Progenitor cell of endocrine pancreas (in vitro differentiated cells): ENCODE measurements at places on chromosomes 7 and 10. TPM values are rescaled to one million over a fixed set of nuclear protein-coding genes. Genes with fewer than 3 reads are reported as not detected.

DNA sequence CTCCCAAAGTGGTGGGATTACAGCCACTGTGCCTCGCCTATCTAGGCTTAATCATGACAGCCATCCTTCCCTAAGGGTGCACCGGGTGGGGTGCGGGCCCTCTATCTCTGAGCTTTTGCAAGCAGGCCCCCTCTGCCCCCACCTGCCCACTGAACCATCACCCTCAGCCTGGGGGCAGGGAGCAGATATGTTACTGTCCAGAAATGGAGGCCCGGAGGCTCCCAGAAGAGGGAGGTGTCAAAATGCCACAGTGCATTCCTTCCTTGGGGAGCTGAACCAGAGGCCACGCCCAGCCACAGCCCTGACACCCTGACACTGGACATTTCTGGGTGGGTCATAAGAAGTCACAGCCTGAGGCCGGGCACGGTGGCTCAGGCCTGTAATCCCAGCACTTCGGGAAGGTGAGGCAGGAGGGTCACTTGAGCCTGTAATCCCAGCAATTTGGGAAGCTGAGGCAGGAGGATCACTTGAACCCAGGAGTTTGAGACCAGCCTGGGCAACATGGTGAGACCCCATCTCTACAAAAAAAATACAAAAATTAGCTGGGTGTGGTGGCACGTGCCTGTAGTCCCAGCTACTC, 129.8 kb upstream of the TNRC18 start:
- no peak for DNase-seq
- H3K27me3 ChIP-seq = peaks cover 3% of the 10 kb centered on the region
- no peak overlapping the region for H3K4me3 ChIP-seq
- H3K36me3 ChIP-seq = no peaks in the 10 kb centered on the region

DNA sequence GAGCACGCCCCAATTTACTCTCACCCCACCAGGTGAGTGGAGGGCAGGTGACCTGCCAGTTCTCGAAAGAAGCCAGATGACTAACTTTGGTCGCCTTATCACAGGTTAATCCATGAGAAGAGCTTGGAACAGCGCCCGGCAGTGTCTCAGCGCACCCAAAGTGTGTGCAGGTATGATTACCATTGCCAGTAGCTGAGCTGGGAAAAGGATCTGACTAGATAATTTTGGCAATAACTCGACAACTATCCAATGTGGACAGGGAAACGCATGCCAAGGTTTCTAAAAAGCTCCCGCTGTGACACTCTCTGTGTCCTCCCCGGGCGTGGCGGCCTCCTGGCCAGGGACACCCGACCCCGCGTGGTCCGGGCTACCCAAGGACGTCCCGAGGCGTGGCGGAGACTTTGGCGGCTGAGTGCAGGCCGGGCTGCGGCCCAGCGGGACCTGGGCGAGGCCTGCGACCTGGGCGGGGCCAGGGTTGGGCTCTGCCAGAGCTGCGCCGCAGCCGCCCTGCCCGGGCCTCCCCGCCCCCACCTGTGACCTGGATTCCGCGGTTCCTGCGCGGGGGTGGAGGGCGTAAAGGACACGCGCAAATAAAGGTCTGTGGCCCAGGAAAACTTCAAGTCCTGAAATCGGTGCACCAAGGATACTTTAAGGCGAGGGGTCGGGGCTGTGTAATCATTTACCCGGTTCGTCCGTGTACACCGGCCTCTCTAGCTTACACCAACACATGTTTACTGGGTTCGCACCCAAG, 13.7 kb upstream of the WAPL start:
- H3K27me3 ChIP-seq = peaks cover 39% of the 10 kb centered on the region
- no peaks in the 10 kb centered on the region for H3K4me1 ChIP-seq
- H3K36me3 ChIP-seq = no peaks in the 10 kb centered on the region

GRCh38 chr7:78055599-78055998, 257.0 kb downstream of the PHTF2 start:
- H3K4me1 ChIP-seq = peaks cover 23% of the 10 kb centered on the region
- DNase-seq = no peak
- H3K27me3 ChIP-seq = no peaks in the 10 kb centered on the region
- peak overlapping the region; percentile 19 for H3K4me3 ChIP-seq

- H3K4me3 ChIP-seq = no peak overlapping the region
- no peaks in the 10 kb centered on the region for H3K27me3 ChIP-seq
- no peaks in the 10 kb centered on the region for H3K36me3 ChIP-seq
Measured at GRCh38 chr10:70253878-70254765, 20.9 kb upstream of the PPA1 start.

GRCh38 chr10:131477457-131478121, 166.1 kb upstream of the TCERG1L start:
- DNase-seq = no peak
- peaks cover 5% of the 10 kb centered on the region for H3K27me3 ChIP-seq
- H3K4me3 ChIP-seq = peak overlapping the region; percentile 5
- H3K36me3 ChIP-seq = no peaks in the 10 kb centered on the region
- peak overlapping the region; percentile 43 for H3K27ac ChIP-seq

DNA sequence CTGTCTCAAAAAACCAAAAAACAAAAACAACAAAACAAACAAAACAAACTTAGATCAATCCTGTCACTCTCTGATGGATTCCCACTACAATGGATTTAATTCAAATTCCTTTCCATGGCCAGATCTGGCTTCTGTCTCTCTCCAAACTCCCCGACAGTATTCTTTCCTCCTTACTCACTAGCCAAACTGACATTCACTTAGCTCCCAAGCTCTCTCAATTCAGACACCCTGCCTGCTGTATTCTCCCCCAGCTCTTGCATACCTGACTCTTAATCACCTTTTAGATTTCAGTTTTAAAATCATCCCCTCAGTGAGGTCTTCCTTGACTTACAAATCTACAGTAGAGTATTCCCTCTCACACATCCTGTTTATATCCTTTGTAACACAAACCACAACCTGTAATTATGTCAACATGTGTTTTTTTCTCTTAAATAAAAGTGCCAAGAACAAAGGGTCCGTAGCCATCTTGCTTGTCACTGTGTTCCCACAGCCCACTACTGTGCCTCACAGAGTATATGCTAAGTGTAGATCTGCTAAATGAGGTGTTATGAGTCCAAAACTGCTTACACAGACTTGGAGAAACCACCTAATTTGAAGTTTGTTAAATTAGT, 14.4 kb downstream of the HERPUD2 start:
- DNase-seq = no peak
- peaks cover 19% of the 10 kb centered on the region for H3K36me3 ChIP-seq
- H3K27ac ChIP-seq = no peak overlapping the region
- H3K4me1 ChIP-seq = no peaks in the 10 kb centered on the region
- H3K27me3 ChIP-seq = no peaks in the 10 kb centered on the region

DNA sequence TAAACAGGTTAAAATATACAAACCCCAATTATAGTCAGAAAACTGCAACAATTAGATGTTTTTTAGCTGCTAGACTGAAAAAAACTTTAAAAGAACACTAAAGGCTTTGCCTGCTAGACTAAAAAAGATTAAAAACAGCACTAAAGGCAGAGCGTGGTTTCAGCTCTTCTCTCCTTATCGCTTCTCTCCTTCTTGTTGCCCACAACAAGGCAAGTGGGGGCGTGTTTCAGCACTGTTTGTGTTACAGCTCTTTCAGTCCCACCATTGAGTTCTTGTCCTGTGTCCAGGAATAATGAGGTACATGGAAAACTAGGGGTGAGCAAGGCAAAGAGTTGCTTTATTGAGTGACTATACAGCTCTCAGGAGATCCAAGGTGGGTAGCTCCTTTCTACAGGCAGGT, 112.3 kb downstream of the HPSE2 start:
- no peak overlapping the region for H3K4me3 ChIP-seq
- no peaks in the 10 kb centered on the region for H3K4me1 ChIP-seq
- no peaks in the 10 kb centered on the region for H3K27me3 ChIP-seq
- no peak for DNase-seq
- no peak overlapping the region for H3K27ac ChIP-seq

GRCh38 chr7:151677581-151678226, 158.0 kb upstream of the RHEB start:
- peaks cover 24% of the 10 kb centered on the region for H3K27me3 ChIP-seq

- H3K4me1 ChIP-seq = no peaks in the 10 kb centered on the region
- H3K27ac ChIP-seq = no peak overlapping the region
- no peak for DNase-seq
- no peaks in the 10 kb centered on the region for H3K36me3 ChIP-seq
Measured at GRCh38 chr7:123393623-123394022, 140.8 kb downstream of the IQUB start.

DNA sequence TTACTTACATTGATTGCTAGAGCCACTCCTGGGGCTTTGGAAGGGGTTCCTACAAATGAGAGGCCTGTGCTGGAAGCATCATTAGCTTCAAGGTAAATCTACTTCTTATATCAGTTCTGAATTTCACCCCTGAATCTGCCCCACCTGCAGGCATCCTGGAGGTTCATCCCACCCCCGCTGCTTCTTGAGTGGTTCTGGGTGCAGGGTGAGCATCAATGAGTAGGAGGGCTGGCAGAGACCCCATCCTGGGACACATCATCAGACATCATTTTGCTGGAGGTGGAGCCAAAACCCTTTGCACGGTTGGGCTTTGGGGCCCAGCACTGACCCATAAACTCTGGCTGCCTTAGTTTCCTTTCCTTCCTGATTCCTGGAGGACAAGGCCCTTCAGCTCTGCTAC, 143.7 kb downstream of the PTPN20 start:
- H3K36me3 ChIP-seq = no peaks in the 10 kb centered on the region
- H3K4me1 ChIP-seq = no peaks in the 10 kb centered on the region
- no peak overlapping the region for H3K27ac ChIP-seq
- no peak overlapping the region for H3K4me3 ChIP-seq
- DNase-seq = no peak

DNA sequence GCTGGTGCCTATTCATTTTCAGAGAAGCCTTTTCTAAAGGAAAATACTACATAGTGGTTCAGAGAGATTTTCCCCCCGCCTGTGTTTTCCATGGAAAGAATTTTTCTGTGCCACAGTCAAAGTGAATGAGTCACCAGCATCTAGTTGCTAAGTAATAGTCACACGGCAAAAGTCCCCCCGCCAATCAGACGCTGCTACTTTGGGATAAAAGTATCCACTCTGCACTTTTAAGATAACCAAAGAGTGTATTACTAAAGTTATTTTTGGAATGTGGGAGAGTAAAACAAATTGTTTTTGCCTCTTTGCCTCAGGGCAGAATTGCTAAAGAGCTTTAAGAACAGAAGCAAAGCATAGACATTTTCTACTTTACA, 23.5 kb downstream of the ABLIM1 start:
- H3K4me3 ChIP-seq = no peak overlapping the region

DNA sequence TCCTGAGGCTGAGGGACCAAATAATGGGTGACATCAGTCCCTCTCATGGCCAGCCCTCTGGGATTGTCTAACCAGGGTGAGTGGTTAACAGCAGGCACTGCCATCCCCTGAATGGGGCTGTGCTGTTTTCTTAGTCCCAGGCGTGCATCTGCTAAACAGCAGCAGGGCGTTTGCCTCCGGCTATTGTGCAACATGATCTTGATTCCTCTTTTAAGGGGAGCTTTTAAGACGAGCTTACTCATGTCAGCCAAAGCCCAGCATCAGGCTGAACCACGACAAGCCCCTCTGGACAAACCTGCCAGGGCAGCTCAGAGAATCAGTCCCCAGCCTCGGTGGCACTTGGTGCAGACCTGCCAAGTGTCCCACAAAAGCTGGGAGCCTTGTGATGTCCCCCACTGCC, 16.2 kb upstream of the IGFBP3 start:
- H3K27ac ChIP-seq = no peak overlapping the region
- H3K4me1 ChIP-seq = peaks cover 2% of the 10 kb centered on the region
- H3K27me3 ChIP-seq = peaks cover 12% of the 10 kb centered on the region
- no peaks in the 10 kb centered on the region for H3K36me3 ChIP-seq

DNA sequence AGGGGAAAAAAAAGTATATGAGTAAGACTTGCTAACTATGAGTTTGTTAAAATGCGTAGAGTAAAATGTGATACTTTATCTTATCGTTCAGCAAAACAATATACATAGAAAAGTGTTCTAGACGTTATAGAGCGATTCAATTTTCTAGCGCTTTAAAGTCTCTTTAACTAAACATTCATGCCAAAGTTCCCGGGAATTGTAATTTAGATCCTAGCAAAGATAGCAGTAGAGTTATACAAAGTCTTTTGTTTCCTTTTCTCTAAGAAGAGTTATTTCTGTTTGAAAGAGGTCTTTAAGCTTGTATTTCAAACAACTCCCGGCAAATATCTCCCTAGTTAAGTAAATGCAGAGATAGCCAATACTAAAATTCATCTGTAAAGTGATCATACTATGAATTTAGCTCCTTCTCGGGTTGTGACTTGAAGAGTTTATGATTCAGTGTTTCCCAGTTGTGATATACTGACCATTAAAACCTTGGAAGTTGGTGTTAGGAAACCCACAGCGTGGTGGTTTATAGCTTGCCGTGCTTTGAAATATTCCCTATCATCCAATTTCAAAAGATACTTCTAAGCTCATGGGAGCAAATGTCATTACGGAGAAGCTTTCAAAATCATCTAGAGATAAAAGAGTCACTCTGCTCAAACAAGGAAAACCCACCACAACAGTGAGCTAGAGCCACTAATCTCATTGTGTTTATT, 171.7 kb downstream of the CSTF2T start:
- H3K4me3 ChIP-seq = no peak overlapping the region
- no peak overlapping the region for H3K27ac ChIP-seq
- DNase-seq = no peak

- no peaks in the 10 kb centered on the region for H3K27me3 ChIP-seq
- no peak overlapping the region for H3K27ac ChIP-seq
- no peak for DNase-seq
- H3K36me3 ChIP-seq = no peaks in the 10 kb centered on the region
- peaks cover 9% of the 10 kb centered on the region for H3K4me1 ChIP-seq
Measured at GRCh38 chr7:6350433-6351058, 78.1 kb upstream of the CYTH3 start.

DNA sequence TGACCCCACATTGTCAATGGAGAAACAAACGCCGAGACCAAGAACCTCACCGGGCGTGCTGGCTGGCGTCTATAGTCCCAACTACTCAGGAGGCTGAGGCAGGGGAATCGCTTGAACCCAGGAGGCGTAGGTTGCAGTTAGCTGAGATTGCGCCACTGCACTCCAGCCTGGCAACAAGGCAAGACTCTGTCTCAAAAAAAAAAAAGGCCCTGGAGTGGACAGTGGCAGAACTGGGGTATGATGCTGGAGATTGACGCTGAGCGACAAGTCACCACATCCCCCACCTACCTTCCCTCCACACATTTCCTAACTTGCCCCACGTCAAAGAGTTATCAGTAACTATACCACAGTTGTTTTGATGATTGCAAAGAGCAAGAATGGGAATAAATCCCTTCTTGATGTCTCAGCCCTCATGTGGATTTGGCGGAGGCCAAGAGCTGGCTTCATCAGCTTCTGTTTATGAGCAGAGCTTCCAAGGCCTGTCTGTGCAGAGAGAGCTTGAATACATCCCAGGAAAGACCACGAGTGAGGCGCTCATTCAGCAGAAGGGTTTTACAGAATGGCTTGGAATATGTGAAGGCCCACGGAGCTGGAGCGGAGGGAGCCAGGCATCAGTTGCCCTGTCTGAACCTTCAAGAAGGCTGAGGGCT, 28.0 kb upstream of the TNS3 start:
- peaks cover 12% of the 10 kb centered on the region for H3K4me1 ChIP-seq
- H3K27me3 ChIP-seq = peaks cover 4% of the 10 kb centered on the region
- no peak overlapping the region for H3K4me3 ChIP-seq
- no peaks in the 10 kb centered on the region for H3K36me3 ChIP-seq

The ZNF853 gene
- 13.7 and 14.3 TPM in 2 replicates for total RNA-seq

The GIMAP8 gene
- total RNA-seq = not detected in 2 replicates

The CRHR2 gene
- not detected in 2 replicates for total RNA-seq

The VSTM2A gene
- total RNA-seq = 1.1 TPM in 2 replicates

The ELFN1 gene
- 12.3 and 12.9 TPM in 2 replicates for total RNA-seq

The SGMS1 gene
- 25.0 and 28.5 TPM in 2 replicates for total RNA-seq

The DLX5 gene
- 1.7 and 3.8 TPM in 2 replicates for total RNA-seq

The FANK1 gene
- total RNA-seq = 2.5 and 3.2 TPM in 2 replicates

The KDM7A gene
- total RNA-seq = 11.3 and 13.8 TPM in 2 replicates
